ENCODE measurements at places on chromosomes 5 and 9.
A peak's percentile ranks its signal among the peaks of the same experiment; 100 is the strongest.

- no peak for DNase-seq
These were observed 29.2 kb upstream of the PANK3 start for GRCh38 chr5:168608386-168608785.

GRCh38 chr5:112865128-112865527 is 4.0 kb downstream of the SRP19 start:
- no peak for DNase-seq

DNA sequence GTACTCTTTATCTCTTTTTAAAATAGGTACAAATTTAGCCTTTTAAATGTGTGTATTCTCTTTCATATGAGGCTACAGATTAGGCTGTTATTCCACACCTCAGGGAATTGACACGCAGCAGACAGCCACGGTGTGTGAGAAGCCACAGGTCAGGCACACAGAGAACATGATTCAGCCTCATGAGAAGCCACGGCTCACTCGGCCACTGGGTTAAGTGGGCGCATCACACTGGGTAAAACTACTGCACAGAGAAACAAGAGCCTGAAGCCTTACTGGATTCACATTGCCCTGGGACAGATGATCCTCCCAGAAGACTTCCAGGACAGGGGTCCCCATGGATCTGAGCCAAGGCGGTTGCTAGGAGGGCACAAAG is 28.2 kb downstream of the LPCAT1 start:
- no peak for DNase-seq

DNA sequence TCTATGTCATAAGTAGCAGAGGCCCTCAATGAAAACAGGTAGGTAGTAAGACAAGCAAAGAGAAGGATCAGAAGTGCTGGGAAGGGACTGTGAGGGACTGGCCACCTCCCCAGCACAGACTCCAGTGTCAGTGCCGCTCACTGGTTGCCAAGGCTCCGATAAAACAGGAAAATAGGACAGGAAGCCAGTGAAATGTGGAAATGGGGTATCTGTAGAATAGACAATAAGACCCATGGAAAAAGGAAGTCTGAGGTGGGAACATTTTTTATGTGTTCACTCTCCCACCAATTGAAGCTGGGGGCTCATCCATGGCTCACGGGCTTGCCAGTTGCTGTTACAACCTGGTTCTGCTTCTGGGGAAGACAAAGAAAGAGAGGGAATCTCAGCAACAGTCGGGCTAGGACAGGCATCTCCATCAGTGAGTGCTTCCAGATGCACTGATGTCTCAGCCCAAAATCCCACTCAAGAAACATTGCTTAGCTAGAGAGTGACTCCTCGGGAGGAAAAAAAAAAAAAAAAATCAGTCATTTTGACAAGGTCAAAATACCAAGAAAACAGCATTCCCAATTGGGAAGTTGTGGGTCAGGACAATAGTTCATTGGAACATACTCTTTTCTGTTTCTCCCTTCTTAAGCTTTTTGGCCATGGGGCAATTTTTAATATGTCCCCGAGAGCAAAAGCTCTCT is 27.6 kb upstream of the NFIB start:
- DNase-seq, result no peak

GRCh38 chr5:80960531-80961375 is 590 bp downstream of the RASGRF2 start:
- DNase-seq, result no peak

GRCh38 chr5:16992006-16992405 is 55.9 kb upstream of the MYO10 start:
- DNase-seq, result no peak

DNA sequence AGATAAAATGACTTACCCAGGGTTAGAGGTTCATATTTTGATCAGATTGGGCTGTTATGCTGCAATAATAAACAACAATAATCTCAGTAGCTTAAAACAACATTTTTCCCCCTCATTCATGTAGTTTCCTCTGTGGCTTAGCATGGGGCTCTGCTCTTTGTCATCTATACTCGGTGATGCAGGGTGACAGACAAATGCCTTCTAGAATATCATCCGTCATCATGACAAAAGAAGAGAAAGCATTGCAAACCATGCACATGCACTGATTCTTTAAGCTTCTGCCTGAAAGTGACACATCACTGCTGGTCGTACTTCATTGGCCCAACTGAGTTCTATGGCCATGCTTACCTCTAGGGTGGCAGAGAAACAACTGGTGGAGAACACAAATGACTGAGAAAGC is 58.8 kb upstream of the MAMDC2 start:
- DNase-seq, result no peak

GRCh38 chr5:127870914-127871313 is 167.7 kb downstream of the CCDC192 start:
- no peak for DNase-seq

DNA sequence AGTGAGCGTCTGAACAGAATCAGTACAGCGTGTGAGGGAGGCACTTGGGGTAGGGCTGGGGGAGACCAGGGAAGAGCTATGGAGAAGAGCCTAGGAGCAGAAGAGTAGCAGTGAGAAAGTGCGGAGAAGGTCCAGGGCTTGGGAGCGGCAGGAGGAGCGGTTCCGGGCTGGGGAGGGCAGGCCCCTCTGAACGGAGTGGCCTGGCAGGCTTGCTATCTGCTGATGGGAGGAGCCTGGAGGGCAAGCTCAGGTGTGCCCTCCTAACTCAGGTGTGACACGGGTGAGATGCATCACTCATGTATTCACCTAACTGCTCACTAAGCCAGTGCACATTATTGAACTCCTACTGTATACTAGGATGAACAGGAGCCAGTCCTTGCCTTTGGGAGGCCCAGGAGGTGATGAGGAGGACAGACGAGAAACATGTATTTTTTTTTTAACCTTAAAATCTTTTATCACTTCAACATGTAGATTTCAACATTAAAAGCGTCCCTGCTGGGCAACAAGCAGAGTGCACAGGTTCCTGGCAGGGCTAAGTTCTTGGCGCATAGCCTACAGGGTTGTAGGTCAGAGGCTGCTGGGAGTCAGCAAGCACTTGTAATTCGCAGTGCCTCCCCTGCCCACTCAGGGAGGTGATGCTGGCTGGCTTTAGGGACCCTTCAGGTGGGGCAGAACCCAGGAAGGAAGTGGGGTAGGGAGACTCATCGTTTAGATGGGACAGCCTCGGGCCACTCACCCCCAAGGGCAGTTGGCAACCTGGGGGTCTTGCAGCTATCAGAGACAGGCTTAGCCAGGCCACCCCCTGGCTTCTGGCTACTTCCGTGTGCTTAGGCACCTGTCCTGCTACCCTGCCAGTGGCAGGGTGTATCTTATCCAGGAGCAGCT is 55.5 kb downstream of the TMOD1 start:
- DNase-seq, result no peak

- DNase-seq, result peak; percentile 14
These were observed 172.3 kb downstream of the PAPPA start for GRCh38 chr9:116325924-116326323.

DNA sequence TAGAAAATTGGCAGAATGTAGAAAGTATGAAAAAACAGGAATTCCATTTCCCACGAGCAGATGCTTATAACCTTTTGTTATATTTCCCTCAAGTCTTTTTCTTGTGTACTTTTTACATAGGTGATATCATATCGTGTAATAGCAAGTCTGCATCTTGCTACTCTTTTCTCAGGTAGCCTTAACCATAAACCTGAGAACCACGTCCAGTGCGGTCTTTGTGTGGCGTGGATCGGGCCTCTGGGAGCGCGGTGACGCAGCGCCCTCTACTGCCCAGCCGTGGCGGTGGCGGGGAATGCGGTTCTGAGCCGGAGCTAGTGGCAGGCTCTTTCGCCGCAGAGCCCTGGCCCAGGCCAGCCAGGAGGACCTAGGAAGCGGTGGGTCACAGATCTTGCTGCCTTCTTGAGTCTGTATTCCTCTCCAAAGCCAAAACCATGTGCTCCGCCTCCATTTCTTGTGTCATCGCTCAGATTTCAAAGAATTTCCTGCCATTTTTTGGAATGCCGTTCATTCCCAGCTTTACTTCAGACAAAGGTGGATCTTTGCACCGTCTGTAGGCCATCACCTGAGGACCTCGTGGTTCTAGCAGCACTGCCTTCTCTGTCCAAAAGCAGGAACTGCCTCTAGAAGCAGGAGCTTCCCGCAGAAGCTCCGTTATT is 71.9 kb downstream of the MVB12B start:
- DNase-seq, result no peak

- DNase-seq, result no peak
These were observed 29.0 kb downstream of the THBS4 start for GRCh38 chr5:80064124-80064523.

DNA sequence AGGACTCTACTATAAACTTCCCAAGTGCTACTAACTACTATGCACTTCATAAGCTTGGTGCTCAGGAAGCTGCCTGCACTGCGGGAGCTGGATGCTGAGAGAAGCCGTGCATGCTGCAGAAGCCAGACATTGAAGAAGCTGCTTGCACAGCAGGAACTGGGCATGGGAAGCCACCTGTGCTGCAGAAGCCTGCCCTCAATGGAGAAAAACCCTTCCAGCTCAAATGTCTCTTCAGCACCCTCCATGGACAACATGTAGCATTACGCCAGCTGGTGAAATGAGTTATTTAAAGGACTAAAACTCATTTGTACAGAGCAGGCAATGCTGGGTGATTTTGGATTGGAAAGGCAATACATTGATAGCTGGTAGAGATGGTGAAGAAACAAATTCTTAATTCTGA is 247.2 kb downstream of the KIF4B start:
- DNase-seq, result no peak

DNA sequence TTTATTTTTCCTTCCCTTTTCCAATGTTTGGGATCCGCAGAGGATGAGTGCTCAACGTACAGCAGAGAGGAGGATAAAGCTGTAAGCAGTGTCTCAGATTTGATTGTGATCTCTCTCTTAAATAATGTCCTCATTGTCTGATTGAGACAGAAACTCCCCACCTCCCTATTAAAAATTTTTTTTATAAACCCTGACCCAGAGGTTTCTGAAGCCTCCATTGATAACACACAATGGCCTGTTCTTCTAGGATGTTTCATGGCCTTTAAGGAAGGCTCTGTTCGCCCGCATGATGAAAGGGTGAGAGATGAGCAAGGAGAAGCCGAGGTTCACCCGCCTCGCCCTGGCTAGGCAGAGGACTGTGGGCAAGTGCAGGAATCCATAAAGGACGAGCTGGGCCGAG is 138.2 kb upstream of the GAS1 start:
- DNase-seq, result no peak

DNA sequence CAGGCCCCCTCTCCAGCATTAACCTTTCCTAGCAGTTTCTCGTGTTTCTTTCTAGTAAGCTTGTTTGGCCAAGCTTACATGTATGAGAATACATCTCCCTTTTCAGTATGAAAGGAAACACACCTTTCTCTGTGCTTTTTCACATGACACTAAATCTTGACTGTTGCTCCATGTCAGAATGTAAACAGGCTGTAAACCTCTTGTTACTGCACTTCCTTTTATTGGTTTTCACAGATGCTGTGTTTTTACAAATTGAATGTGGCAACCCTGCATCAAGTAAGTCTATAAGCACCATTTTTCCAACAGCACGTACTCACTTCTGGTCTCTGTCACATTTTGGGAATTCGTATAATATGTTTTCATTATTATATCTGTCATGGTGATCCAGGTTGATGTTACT is 2.2 kb upstream of the CANX start:
- no peak for DNase-seq

GRCh38 chr5:66351813-66352212 is 207.7 kb downstream of the SREK1 start:
- DNase-seq, result no peak

- no peak for DNase-seq
These were observed 78.0 kb downstream of the OSMR start for GRCh38 chr5:38923661-38924451.

GRCh38 chr9:118711843-118712242 is 657.4 kb downstream of the BRINP1 start:
- no peak for DNase-seq

GRCh38 chr5:111530298-111530740 is 18.0 kb upstream of the STARD4 start:
- no peak for DNase-seq

DNA sequence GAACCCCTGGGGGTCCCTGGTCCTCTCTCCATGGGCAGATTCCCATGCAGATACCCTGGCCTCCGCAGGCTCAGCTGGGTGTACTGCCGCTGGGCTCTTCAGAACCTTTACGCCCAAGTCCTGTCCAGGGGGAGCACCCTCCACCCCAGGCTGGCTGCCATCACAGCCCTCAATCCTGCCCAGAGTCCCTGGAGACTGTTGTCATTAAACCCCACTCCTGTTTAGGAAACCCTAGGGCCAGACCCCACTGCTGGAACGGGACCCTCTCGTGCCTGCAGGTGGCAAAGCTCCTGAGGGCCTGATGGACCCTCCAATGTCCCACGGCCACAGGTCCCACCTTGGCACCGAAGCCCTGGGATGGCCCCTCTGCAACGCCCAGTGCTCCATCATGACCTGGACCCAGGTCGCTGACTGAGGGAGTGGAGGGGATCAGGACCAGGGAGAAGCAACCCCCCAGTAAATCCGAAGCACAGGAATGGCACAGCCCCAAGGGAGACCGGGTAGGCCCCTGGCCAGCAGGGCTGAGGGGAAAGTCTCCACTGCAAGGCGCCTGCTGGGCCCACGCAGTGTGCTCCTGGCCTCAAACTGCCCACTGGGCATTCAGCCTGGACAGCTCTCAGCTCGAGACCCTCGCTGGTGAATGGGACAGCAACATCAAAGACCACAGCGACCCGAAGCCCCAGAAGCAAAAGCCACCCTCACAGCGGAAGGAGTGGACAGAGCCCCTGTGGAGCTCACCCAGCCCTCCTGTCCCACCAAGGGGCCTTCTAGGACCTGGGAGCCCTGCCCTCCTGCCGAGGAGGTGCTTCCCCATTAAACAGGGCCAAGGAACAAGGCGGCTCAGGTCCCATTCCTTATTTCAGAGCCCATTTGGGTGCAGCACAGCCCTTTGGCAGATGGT is 8.3 kb downstream of the ZDHHC11B start:
- no peak for DNase-seq

DNA sequence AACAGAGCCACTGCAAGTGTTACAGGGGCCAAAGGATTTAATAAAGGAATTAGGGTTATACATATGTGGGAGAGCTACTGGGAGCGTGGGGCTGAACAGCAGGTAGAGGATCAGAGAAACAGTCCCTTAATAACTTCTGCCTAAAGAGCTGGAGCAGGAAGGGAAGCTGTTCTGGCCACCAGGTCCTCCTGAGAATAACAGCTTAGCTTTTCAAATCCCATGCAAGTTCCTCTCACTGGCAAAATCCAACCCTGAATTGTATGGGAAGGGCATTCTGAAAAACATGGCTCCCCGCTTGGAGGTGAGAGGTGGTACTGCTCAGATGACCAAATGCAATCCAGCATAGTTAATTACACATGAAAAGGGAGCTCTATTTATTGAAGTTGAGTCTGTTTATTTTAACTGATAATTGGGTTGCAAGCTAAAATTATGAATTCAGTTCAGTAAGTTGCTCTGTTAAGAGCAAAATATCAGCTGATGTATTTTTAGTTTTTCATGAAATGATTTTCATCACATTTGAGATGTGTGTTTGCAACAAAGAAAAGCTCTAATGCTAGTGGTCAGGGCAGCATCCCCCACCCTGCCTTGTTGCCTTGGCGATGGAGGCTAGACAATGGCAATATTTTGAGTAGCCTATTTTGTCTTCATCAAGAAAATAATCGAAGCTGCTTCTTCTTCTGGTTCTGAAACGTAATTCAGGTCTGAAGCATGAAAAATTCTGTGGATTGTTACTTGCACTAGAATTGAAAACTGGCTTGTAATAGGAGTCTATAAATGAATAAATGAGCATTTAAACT is 58.4 kb upstream of the SH3GL2 start:
- DNase-seq, result no peak

Measured in NCI-H510A (cell line).